Renal cortex interstitium (tissue), 15 donors: ENCODE measurements at places on chromosomes 11 and 22.

- peak; percentile 78 for DNase-seq
Observed at GRCh38 chr11:118152552-118153471, at the start of gene SCN4B. Gene SCN4B (minus strand): TSS chr11:118152823. CDS start chr11:118152673, 150 bp downstream.

- no peak for DNase-seq
Observed at GRCh38 chr11:24070435-24070834, 426.4 kb upstream of the LUZP2 start.

DNA sequence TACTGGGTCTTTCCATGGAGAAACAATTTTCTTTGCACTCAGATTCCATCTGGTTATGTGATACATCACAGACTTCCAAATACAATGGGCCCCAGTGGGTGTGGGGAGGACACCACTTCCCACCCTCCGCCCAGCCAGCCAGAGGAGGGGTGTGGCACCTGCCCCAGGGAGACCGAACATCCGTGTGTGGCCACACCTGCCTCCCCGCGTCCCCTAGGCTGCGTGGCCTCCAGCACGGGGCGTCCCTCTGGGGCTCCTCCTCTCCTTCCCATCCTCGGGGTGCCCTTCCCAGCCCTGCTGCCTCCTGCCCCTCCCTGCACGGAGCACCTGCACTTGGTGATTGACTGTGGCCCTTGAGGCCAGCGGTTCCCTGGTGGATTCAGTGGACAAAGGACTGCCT lies 49.1 kb downstream of the CERK start:
- DNase-seq: no peak

- DNase-seq: no peak
Observed at GRCh38 chr22:26295563-26296126, 126.4 kb downstream of the SEZ6L start.

- DNase-seq: no peak
Observed at GRCh38 chr22:19195796-19196731, 17.5 kb upstream of the SLC25A1 start.
